Memory B cell (primary cell): ENCODE measurements at places on chromosomes 4 and X.
A peak's percentile ranks its signal among the peaks of the same experiment; 100 is the strongest.

DNA sequence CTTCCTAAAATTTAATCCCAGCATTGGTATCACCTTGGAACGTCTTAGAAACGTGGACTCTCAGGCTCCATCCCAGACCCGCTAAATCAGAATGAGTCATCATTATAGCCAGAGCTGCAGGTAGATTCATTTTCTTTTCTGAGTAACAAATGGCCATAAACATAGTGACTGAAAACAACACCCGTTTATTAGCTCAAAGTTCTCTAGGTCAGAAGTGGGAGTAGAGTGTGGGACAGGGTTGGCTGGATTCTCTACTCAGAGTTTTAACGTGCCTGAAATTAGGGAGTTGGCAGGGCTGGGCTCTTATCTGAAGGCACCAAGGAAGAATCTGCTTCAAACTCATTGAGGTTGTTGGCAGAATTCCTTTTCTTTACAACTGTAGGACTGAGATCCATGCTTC lies 101.8 kb upstream of the C1QTNF7 start:
- DNase-seq: no peak

DNA sequence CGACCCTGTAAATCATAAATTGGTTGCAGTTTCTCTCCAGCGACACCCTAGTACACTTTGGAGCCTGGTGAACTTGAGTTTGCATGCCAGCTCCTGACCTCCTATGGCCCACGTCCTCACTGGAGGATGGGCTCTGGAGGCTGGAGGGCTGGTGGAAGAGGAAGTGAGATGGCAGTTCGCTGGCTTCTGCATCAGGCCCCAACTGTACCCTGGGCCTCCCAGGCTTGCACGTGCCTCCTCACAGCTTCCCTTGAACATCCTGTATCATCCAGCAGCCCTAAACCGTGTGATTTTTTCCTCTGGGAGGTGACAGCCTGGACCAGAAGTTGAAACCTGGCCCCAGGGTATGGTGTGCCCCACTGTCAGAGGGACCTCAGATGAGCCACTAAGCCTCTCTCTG lies 78.5 kb downstream of the HTRA3 start:
- no peak for DNase-seq

DNA sequence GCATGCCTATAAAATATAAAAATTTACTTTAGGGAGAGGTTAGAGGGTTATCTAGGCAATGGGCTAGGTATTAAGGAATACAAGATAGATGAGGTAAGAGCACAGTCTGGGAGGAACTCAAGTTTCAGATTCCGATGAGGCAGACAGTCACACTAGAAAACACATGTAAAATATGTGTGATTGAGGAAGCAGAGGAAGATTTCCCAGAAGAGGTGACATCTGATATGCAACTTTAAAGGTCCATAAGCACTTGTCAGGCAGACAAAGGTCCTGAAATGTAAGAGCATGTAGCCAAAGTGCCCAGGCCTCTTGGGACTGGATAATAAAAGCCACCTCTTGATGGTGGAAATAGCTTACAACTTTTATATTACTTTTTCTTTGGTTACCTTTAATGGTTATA lies 81.1 kb upstream of the AADAT start:
- DNase-seq: no peak

DNA sequence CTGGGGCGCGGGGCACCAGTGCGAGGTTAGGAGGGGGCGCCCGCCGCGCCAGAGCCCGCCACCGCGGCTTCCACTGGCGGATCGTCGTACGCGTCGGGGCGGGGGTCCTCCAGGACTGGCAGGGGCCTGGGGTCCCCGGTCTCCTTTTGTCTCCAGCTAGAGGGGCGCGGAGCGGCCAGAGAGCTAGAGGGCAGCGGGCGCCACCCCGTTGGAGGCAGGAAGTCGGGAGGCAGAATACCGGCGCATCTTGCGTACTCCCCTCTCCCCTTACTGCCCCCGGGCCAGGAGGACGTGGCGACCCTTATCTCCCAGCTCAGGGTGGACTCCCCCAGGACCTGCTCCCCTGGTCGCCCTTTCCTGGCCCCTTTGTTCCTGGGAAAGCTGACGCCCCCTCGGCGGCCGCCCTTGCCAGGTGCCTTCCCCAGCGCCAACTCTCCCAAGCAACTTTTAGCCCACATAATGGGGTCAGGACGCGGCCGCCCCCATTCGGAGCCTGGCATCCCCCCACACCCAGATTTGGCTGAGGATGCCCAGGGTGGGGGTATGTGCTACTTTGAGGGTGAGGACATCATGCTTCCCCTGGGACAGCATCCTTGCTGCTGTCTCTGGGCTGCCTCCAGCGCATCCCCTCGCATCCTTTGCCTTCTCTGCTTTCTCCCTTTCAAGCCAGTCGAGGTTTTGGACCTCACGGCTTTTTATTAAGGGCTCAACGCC lies 933 bp downstream of the CNKSR2 start:
- peak; percentile 15 for DNase-seq

DNA sequence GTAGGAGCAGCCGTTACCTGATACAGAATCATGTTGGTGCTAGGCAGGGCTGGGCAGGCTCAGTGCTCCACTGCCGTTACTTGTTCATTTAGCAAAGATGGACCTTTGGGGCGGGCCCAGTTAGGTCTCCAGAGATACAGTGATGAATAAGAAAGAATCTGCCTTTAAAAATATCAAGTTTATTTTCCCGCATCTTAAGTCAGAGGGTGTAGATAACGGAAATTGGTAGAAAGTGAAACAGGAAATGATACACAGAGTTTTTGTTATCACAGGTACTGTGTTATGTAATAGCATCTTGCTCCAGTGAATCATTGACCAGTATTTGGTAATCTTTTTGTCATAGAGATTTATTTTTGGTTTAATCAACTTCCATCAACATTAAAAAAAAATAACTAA lies 5.5 kb downstream of the TMEM131L start:
- DNase-seq: peak; percentile 49
